ENCODE measurements at places on chromosomes 7 and 10.
A peak's percentile ranks its signal among the peaks of the same experiment; 100 is the strongest.

- no peaks in the 10 kb centered on the region for H3K36me3 ChIP-seq
- H3K4me3 ChIP-seq, result no peak overlapping the region
- no peaks in the 10 kb centered on the region for H3K27me3 ChIP-seq
- H3K27ac ChIP-seq, result no peak overlapping the region
- H3K4me1 ChIP-seq, result peaks cover 10% of the 10 kb centered on the region
- DNase-seq, result no peak
Observed at GRCh38 chr10:30558411-30558810, 71.1 kb downstream of the LYZL2 start.

DNA sequence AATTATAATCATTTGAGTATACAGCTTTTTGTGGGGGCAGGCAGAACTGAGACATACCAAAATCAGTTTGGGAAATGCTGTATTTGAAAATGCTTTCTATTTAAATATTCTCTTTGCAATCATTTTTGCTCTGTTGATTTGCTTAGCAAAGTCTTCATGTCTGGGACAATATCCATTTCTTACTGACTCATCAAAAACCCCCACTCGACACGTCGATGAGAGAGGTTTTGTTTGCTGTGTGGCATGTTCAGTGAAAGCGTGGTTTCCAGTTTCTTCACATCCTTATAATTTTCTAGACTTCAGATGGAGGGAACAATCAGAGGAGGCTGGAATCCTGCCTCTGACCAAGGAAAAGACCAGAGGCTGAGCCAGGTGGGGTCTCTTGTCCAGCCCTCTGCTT lies 28.9 kb downstream of the HTRA1 start:
- H3K4me1 ChIP-seq, result peaks cover 25% of the 10 kb centered on the region
- H3K27ac ChIP-seq, result peak overlapping the region; percentile 37
- H3K4me3 ChIP-seq, result no peak overlapping the region
- no peaks in the 10 kb centered on the region for H3K36me3 ChIP-seq
- DNase-seq, result peak; percentile 48

GRCh38 chr7:115754226-115754625 lies 276.3 kb downstream of the TFEC start:
- no peak overlapping the region for H3K4me3 ChIP-seq
- no peaks in the 10 kb centered on the region for H3K4me1 ChIP-seq
- H3K27me3 ChIP-seq, result peaks cover 16% of the 10 kb centered on the region
- H3K36me3 ChIP-seq, result no peaks in the 10 kb centered on the region
- no peak overlapping the region for H3K27ac ChIP-seq

DNA sequence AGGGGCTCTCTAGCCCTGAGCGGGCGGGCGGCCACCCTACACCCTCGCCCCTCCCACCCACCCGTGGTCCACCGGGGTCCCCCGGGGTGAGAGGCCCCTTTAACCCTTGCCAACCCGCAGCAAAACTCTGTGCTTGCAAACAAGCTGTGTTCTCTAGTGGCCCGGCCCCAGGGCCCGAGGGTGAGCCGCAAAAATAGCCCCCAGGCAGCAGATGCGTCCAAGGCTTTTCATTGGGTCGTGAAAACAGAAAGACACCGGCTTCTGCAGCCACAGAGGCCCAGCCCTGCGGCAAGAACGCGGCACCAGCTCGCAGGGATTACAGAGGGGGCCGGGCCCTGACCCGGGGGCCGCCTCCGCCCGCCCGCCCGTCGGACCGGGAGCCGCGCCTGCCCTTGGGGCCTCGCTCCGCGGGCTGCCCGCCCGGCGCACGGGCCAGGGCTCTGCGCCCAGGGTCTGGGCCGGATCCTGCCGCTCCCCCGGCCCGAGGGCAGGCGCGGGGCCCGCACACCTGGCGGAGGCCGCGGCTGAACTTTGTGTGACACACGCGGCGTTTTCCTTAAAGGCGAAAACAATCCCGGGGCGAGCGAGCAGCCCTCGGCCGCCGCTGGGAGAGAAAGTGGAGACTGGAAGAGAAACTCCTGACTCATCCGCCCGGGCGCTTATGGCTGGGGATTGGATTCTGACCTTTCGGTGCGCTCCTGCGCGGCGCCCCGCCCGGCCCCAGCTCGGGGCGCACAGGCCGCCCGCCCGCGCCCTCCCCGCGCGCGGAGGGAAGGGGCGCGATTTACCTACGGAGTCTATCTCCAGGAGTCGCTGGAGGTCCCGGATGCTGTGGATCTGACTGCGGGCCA lies 2.8 kb downstream of the PDGFA start:
- H3K4me1 ChIP-seq, result peaks cover 5% of the 10 kb centered on the region
- H3K4me3 ChIP-seq, result peak overlapping the region; percentile 95
- no peaks in the 10 kb centered on the region for H3K36me3 ChIP-seq
- peak; percentile 60 for DNase-seq

DNA sequence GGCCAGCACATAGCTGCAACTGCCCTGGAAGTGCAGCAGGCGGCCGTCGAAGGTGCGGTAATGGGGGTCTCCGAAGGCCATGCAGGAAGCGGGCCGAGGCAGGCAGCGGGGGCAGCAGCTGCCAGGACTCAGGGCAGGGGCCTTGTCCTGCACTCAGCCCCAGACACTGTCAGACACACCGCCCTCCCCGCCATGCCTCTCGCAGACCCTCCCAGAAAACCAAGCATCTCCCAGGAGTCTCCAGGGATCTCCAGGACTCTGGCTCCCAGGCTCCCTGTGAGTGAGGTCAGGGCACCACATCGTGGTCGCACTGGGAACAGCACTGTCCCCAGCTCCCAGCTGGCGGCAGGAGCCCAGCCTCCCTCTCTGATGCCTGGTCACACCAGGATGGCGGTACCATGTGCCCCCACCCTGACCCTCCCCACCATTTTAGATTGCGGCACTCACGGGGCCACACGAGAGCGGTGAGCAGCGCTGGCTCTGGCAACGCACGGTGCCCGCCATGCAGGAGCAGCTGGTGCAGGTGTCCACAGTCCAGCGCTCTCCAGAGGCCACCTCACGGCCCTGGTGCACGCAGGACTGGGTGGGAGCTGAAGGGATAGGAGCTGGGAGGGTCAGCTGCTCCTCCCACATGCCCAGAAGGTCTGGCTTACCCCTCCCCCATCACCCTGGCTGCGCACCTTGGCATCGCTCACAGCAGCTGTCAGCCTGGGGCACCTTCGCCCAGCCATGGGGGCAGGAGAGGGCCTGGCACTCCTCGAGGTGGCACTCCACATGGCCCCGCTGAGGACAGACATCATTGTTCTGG lies 17.5 kb downstream of the ATP6V1F start:
- peak; percentile 85 for DNase-seq
- peaks cover 8% of the 10 kb centered on the region for H3K4me1 ChIP-seq
- peak overlapping the region; percentile 69 for H3K4me3 ChIP-seq

DNA sequence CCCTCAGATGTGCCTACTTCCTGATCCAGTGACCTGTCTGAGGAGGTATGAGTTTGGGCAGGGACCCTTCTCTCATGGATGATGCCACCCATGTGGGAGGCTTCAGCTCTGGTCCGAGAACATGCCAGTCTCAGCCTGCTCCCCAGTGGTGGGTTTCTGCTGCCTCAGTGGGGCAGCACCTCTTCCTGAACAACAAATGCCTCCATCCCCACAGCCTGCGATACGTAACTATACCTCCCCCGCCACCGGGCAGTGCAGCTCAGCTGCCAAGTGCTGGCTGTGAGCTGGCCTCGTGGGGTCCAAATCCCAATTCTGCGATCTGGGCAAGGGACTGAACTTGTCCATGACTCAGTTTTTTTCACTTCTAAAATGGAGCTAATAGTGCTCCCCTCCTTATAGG lies 3.1 kb downstream of the GDF10 start:
- DNase-seq, result no peak
- H3K36me3 ChIP-seq, result no peaks in the 10 kb centered on the region
- H3K27ac ChIP-seq, result no peak overlapping the region
- peaks cover 14% of the 10 kb centered on the region for H3K27me3 ChIP-seq
- H3K4me3 ChIP-seq, result no peak overlapping the region

DNA sequence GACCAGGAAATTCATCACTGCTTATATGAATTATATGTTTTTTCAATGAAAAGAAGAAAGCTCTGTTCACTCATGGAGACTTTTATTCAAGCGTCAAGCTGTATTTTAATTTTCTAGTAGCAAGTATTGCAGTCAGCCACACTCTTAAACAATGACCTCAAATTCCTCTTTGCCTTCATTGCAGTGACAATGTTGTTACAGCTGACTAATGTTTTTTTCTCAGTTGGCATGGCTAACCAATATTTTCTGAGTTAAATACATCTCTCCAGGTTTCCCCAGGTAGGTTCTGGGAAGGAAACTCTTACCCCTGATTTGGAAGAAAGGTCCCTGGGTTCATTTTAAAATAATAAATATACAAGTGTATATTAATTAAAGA lies 241.5 kb downstream of the WDR11 start:
- no peak for DNase-seq
- no peaks in the 10 kb centered on the region for H3K4me1 ChIP-seq
- no peaks in the 10 kb centered on the region for H3K27me3 ChIP-seq
- H3K4me3 ChIP-seq, result no peak overlapping the region
- no peaks in the 10 kb centered on the region for H3K36me3 ChIP-seq

GRCh38 chr7:107854989-107855388 lies 36.0 kb upstream of the DLD start:
- no peaks in the 10 kb centered on the region for H3K36me3 ChIP-seq
- H3K4me1 ChIP-seq, result peaks cover 17% of the 10 kb centered on the region
- DNase-seq, result peak; percentile 35
- no peak overlapping the region for H3K27ac ChIP-seq
- no peaks in the 10 kb centered on the region for H3K27me3 ChIP-seq
- no peak overlapping the region for H3K4me3 ChIP-seq

DNA sequence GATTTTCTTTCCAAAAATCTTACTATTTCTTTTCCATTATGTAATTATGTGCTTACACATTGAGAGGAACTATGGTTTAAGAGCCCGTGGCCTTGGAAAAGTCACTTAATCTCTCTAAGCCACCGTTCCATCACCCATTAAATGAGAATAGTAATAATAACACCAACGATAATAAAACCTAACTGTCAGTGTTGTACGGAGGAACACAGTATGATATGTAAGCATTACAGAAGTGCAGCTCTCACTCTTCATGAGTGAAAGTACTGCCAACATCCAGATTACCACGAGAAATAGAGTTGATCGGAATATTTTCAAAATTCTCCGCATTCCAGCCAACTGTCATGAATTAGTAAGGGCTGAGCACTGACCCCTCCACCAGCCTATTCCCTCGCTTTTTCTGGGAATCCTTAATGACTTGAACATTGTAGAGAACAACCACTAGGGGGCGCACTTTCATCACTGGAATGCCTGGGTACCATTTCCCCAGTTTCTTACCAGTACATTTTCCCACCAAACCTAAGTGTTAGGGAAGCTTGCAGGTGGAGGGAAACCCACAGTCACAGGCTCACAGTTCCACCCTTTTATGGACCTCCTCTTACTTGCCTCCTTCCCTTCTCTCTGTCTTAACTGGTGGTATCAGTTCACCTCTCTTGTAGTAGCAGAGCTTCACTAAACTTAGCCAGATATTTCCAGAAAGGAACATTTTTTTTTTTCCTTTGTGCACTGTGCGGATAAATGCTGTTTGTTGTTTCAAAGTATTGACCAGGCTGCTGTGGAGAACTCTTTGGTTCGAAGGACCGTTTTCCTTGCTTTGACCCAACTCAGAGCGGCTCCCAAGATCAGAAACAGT lies 27.8 kb downstream of the NKX2-3 start:
- no peaks in the 10 kb centered on the region for H3K36me3 ChIP-seq
- H3K4me1 ChIP-seq, result peaks cover 5% of the 10 kb centered on the region
- H3K27me3 ChIP-seq, result no peaks in the 10 kb centered on the region
- DNase-seq, result peak; percentile 60
- H3K4me3 ChIP-seq, result peak overlapping the region; percentile 49

- H3K27me3 ChIP-seq, result no peaks in the 10 kb centered on the region
- no peaks in the 10 kb centered on the region for H3K36me3 ChIP-seq
- no peak overlapping the region for H3K27ac ChIP-seq
- DNase-seq, result no peak
- no peak overlapping the region for H3K4me3 ChIP-seq
Observed at GRCh38 chr10:17562614-17563013, 54.6 kb downstream of the HACD1 start.

DNA sequence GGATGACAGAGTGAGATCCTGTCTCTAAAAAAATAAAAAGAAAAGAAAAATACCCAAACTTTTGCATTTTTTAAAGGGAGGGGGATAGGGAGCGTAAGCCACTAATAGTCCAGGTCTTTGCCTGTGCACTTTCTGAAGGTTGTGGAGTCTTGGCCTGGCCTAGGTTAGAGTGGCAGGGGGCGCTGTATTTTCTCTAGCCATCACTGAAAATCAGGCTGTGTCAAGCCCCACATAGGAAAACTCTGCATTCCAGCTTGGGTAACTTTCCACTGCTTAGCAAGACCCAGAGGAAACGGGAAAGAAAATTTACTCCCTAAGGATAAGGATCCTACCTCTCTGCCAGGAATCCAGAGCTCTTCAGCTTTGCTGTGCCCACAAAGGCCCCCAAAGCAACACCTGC lies 10.5 kb upstream of the PAX4 start:
- no peak overlapping the region for H3K4me3 ChIP-seq
- peaks cover 18% of the 10 kb centered on the region for H3K27me3 ChIP-seq
- H3K27ac ChIP-seq, result no peak overlapping the region
- DNase-seq, result no peak
- no peaks in the 10 kb centered on the region for H3K36me3 ChIP-seq
- H3K4me1 ChIP-seq, result no peaks in the 10 kb centered on the region

DNA sequence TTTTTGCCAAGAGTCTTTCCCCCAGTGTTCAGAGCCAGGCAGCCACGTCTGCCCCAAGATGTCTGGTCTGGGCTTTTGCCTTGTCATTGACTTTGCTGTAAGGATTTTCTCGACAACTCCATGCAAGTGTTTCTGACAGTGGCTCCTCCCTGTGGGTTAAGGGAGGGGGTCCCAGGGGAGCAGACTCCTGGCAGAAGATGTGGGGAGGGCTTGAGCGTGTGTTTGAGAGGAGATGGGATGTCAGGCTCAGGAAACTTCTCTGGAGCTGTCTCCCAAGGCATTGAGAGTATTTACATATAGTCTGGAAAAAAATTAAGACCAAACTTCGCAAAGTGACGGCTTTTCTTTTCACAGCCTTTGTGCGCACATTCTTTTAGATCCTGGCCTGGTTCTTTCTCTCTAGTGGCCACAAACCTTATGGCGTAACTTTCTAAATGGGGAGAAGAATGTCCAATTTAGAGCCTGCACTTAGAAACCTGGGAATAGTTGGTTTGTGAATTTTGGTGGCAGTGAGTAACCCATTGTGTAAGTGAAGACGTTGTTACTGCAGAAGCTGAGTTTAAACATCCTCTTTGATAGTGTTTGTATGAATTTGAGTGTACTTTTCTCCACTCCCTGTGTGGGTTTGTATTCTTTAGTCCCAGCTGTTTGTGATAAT lies 201.5 kb downstream of the LRMDA start:
- H3K27ac ChIP-seq, result no peak overlapping the region
- DNase-seq, result no peak
- no peaks in the 10 kb centered on the region for H3K4me1 ChIP-seq
- no peak overlapping the region for H3K4me3 ChIP-seq

DNA sequence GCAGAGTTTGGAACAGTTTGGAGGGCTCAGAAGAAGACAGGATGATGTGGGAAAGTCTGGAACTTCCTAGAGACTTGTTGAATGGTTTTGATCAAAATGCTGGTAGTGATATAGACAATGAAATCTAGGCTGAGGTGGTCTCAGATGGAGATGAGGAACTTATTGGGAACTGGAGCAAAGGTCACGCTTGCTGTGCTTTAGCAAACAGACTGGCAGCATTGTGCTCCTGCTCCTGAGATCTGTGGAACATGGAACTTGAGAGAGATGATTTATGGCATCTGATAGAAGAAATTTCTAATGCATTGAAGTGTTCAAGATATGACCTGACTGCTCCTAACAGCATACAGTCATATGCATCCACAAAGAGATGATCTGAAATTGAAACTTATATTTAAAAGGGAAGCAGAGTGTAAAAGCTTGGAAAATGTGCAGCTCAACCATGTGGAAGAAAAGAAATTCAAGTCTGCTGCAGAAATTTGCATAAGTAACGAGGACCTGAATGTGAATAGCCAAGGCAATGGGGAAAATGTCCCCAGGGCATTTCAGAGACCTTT lies 186.9 kb upstream of the PHYHIPL start:
- 0 out of 2 replicates have a peak, but pooled peaks cover 5% of the 10 kb centered on the region for H3K27me3 ChIP-seq
- no peak overlapping the region for H3K4me3 ChIP-seq
- H3K36me3 ChIP-seq, result no peaks in the 10 kb centered on the region
- peaks cover 8% of the 10 kb centered on the region for H3K4me1 ChIP-seq

Measured in PC-3 (cell line).